Globus pallidus (tissue), 1 donor: ENCODE measurements at places on chromosomes 5 and 9.

GRCh38 chr5:83009408-83009807, 67.8 kb downstream of the TMEM167A start:
- DNase-seq: no peak

GRCh38 chr9:116080561-116080960, 73.0 kb upstream of the PAPPA start:
- DNase-seq: no peak

DNA sequence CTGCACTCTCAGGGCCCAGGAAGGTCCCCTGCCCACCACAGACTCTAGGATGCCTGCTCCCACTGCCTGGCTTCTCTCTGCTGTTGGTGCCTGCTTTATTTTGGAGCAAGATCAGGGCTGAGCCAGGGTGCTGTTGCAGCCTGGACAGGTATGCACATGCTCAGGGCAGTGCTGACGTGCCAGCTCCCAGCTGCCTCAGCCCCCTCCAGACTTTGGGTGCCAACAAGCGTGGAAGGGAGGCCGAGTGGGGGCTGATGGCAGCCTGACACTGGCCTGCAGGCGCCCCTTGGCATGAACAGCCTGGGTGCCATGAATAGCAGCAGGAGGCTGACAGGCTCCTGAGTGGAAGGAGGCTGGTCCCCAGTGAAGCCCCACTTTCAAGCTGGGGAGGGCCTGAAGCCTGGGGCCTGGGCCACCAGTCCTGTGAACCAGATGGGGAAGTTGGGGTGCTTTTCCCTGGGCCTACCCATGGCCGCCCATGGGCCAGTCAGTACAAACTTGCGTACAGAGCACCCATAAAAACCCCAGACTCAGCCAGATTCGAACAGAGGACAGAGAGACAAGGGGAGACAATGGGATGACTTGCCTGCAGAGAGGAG, 6.8 kb downstream of the AMBP start:
- no peak for DNase-seq

DNA sequence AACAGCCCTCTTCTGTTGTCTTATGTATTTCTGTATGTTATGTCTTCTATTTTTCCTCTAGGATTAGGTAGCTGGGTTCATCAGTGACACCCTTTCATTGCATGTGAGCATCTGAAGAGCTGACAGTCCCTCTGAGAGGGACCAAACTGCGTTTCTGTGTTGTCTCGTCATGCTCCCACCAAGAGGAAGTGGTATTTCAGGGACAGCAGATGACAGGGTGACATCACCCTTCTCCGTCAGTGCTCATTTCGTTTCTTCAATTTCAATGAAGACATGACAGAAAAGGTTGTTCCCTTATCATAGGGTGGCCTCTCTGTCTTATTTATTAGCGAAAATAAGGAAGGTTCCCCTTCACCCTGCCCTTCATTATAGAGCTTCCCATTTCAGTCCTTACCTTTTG, 225.9 kb upstream of the NR4A3 start:
- peak; percentile 25 for DNase-seq

- DNase-seq: no peak
Measured at GRCh38 chr5:114327987-114328386, 33.9 kb upstream of the KCNN2 start.

GRCh38 chr9:85658716-85659115, 83.0 kb downstream of the AGTPBP1 start:
- DNase-seq: peak; percentile 87

DNA sequence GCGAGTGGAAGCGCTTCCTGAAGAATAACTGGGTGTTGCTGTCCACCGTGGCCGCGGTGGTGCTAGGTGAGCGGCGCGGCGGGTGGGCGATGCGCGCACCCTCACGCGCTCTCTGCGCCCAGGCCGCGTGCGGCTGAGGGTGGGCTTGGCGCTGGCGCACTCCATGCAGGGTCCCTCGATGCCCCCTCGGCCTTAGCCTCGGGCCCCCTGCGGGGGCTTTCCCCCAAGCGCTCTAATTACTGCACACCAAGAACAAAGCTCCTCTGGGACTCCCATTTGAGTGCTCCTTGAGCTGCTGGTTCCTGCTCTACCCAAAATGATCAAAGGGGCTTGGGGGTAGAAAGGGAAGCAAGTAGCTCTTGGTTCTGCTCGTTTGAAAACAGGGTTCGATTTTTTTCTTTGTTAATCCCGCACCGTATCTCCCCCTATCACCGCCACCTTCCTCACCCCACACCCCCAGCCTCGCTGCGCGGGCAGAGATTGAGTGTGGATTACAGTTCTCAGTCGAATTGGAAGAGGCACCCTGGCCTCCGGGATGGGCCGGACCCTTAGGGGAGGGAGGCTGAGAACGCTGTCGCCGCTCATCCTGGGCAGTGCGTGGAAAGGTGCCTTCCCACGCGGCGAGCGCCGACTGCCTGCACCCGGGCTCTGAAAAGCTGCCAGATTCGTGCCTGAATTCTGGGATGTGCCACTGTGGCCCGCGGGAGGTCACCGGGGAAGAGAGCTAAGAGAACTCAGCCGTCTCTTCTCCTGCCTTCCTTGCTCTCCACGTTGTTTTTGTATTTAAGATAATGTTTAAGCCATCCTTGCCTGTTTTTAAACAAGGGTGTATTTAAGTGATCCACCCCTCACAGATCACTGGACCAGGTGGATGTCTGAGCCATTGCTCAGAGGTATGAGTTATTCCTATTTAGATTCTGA, 697 bp downstream of the SLC1A1 start:
- DNase-seq: no peak

DNA sequence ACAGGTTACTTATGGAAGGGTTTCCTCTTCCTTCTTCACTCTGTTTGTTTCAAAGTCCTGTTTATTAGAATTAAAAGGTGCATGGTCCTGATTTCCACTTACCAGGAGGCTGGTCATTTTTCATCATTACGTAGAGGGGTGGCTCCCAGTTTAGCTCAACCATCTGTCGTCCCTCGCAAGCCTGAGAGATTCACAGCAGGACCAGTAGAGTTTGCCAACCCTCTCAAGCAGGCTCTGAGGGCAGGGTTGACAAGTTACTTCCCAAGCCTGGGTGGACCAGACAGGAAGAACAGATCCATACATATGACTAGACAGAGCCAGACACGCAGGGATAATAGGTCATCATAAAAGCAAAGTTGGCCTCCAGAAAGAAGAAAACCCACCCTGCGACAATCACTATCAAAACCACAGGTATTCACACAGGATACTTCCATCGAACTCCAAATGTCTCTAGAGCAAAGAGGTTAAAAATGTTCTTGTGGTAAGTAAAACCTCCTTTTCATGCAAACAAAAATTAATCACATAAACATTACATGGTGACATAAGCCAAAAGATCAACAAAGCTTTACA, 151.9 kb downstream of the ELAVL2 start:
- DNase-seq: no peak

- no peak for DNase-seq
Measured at GRCh38 chr5:65868509-65868908, 57.9 kb upstream of the ERBIN start.

DNA sequence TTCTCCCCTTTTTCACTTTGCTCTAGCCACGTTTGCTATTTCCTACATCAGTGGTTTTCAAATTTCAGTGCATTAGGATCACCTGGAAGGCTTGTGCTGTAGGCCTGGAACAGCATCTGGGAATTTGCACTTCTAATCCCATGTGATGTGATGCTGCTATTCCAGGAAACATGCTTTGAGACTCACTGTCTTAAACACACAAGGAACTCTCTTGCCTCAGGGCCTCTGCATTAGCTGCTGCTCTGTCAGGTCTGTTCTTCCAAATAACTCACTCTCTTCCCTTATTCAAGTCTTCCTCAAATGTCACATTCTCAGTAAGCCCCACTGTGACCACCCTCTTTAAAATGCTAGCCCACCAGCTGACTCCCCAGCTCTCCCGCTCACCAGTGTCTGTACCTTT, 204.0 kb downstream of the DNAH5 start:
- DNase-seq: no peak

GRCh38 chr9:35488021-35488420, 1.9 kb upstream of the RUSC2 start:
- DNase-seq: no peak

GRCh38 chr9:112819635-112820496, 69.3 kb downstream of the SNX30 start:
- peak; percentile 54 for DNase-seq

GRCh38 chr5:136538534-136538933, 173.2 kb upstream of the TRPC7 start:
- DNase-seq: no peak

DNA sequence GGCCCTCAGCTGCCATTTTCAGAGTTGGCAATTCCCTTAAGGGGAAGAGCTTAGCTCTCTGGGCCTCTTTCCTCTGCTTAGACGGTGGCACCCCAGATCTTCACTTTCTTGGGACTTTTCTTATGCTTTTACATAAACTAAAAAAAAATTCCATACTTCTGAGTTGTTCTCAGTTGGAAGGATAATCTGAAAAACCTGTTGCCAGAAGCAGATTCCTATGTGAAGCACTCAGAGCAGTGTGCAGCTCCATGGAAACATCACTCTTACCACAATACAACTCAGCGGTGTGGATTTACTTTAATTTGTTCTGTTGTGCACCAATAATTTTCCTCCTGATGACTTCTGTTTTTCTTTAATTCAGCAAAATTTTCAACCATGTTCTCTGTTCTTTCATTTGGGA, 44.1 kb upstream of the MROH2B start:
- DNase-seq: no peak

- DNase-seq: no peak
Measured at GRCh38 chr9:36208521-36209253, 18.0 kb downstream of the CLTA start.

GRCh38 chr9:82127465-82127864, 138.9 kb downstream of the SPATA31D1 start:
- no peak for DNase-seq
